CD8-positive, alpha-beta memory T cell (primary cell): ENCODE measurements at places on chromosomes 3 and 15.

GRCh38 chr3:33749546-33750210 lies 31.6 kb upstream of the CLASP2 start:
- DNase-seq, result no peak

DNA sequence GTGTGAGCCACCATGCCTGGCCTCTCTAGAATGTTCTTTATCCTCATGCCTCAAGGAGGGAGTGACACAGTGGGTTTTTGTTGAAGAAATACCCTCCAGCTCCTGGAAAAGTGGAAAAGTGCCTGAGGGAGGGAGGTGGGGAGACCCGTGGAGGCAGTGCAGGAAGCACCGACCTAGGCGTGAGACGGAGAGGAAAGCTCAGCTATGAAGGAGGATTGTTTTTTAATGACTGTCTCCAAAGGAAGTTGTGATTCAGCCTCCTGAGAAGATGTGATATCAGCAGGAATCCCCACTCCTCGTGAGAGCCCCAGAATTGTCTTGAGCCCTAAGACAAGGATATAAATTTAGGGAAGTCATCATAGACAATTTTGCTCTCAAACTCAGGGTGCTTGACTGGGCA lies 21.7 kb downstream of the RPLP1 start:
- no peak for DNase-seq

- DNase-seq, result no peak
Observed at GRCh38 chr3:188754267-188754666, 417.5 kb upstream of the TPRG1 start.

DNA sequence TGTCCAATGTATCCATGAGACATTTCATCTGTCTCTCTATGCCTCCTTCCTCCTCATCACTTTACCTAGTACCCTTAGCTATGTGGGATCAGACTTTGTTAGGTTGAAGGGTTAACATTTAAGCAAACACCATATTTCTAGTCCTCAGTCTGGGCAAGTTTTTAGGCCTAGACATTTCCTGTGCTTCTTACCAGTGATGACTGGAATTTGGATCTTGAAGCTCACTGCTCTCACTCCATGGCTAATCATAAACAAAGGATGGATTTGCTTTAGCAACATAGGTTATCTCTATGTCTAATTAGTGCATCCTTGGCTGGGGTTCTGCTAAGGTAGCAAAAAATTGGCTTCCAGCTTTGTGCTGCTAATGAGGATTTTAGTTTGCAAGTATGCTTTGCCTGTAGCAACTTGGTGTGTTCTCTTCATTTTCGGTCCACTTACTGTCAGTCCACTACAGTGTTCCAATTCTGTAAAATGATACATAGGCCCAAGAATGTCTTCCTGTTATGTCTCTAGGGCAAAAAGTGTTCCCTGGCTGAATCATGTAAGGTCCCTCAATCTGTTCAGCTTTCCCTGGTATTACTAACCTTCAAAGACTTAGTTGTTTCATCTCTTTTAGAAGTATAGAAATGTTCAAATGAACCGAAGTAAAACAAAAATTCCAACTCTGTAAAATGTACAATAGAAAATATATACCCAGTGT lies 615.4 kb downstream of the CADM2 start:
- no peak for DNase-seq

DNA sequence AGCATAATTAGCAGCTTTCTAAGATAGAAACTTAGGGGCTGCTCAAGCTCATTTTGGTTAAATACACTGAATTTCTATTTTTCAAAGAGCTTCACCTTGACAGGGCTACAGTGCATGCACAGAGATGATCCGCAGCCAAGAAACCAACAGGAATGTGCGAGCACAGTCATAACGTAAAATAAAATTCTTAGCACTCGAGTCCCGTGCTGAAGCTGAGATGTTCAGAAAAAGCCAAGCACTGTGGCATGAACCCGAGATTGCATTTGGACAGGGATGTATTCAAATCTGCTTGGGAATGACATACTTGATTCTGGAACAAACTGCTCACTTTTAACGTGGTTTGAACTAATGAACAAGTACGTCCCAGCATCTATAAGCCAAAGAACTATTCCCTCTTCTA lies 340.3 kb downstream of the FOXP1 start:
- DNase-seq, result no peak

GRCh38 chr3:9916346-9916733 lies 558 bp upstream of the IL17RC start:
- DNase-seq, result no peak

GRCh38 chr15:67097930-67098740 lies 32.7 kb downstream of the SMAD3 start:
- no peak for DNase-seq

GRCh38 chr3:48470286-48470685 lies 23.7 kb downstream of the ATRIP start:
- DNase-seq, result no peak
